Right renal cortex interstitium (tissue), 3 donors: ENCODE measurements at places on chromosomes 12 and 14. TPM values are rescaled to one million over a fixed set of nuclear protein-coding genes. Genes with fewer than 3 reads are reported as not detected.

DNA sequence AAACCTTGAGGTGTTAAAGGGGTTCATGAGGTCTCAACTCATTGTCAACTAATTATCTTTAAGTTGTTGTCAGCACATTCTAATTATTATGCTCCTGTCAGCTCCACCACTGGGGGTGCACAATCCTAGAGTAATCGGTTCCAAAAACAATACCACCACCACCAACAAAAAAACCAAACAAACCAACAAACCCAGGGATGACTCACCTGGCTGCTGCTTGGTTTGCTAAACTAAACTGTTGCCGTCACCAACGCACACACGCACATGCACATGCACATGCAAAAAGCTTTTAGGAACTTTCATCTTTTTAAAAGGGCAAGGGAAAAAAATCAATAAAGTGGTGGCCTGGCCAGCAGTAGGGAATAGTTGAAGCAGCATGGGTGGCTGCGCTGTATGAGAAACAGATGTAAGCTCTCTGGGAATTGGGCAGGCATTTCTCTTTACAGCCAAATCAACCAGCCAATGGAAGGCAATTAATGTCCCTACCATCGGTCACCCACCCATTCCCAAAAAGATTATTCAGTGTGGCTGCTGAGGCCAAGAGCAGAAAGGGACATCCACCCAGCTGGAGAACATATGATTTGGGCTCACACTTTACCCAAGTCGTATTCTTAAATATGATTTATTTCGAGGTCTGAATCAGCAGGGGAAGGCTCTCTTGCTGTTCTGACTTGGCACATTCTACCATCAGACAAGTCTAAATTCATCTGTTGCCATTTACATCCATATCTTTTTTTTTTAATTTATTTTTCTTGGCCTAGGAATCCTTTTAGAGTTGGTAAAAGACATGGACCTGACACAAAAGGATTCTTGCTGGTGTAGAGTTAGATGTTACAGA lies 20.0 kb downstream of the TMEM30B start:
- no peak for DNase-seq

GRCh38 chr12:55906056-55906455 lies 21.6 kb downstream of the PYM1 start:
- no peak for DNase-seq

DNA sequence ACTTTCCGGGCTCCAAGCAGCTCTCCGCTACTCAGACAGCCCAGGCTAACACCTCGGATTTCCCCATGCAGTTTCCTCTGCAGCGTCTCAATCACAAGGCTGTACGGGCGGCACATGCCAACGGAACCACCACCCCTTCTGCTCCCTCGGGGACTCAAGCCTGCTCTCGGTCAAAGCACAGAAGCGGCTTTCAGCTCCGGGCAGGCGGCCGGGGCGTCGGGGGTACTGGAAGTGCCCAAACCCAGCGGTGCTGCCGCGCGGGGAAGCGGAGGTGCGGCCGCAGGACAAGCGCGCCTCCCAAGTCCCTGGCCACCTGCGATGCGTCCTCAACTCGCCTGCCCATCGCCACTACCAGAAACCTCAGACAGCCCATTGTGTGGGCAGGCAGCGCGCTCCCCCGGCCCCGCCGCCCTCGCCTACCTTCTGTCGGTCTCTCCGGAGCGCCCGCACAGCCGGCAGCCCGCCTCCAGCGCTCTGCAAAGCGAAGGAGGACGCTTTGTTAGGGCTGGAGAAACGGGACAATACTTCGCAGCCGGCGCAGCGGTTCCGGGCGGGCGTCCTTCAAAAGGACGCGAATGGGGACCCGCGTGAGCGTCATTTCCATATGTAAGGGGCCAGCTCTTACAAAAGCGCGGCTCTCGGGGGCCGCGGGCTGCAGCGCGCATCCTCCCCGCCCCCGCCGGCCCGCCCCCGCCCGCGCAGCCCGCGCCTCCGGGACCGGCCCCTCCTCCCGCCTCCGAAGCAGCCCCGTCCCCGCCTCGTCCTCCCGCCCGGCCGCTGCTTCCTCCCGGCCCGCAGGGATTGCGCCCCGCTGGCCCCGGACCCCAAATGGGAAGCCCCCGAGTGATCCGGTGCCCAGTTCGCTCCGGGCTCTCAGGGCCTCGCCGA lies 674 bp downstream of the NIN start:
- no peak for DNase-seq

DNA sequence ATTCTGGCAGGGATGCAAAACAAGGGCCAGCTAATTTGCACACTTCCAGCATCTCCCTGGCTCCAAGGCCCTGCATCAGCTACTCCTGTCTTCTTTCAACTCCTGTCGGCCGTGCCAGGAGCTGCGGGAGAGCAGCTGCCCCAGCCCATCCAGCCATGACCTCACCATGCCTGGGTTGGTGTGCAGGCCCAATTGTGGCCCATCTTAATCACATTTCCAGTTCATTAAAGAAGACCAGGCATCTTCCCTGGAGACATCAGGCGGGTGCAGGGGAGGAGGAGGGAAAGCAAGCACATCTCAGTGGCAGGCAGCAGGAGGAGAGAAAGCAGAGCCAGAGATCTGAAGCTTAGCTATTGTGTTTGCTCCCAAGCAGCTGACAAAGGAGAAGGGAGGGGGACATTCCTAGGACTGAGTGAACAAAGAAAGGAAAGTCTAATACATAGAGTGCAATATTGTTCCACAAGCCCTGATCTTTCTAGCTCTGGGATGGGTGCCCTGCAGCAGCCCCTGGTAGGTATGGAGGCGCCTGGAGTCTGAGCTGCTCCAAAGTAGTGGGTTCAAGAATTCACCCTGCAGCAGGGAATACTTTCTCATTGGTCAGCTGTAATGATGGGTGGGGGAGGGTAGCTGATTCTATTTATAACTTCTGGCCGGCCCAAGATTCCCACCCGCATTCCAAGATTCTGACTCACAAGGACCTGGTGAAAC lies 40.1 kb downstream of the VWF start:
- DNase-seq = no peak

GRCh38 chr14:68970038-68970612 lies 9.0 kb downstream of the ACTN1 start:
- DNase-seq = no peak

DNA sequence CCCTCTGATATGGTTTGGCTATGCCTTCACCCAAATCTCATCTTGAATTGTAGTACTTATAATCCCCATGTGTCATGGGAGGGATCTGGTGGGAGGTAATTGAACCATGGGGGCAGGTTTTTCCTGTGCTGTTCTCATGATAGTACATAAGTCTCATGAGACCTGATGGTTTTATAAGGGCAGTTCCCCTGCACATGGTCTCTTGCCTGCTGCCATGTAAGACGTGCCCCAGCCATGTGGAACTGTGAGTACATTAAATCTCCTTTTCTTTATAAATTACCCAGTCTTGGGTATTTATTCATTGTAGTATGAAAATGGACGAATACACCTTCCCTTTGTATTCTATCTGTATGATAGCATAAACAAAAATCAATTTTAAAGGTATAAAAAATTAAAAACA lies 333.4 kb upstream of the FBXO33 start:
- no peak for DNase-seq

The LMNTD1 gene
- not detected for polyA plus RNA-seq

The SLC7A8 gene
- polyA plus RNA-seq = 83.4 TPM

The KRT85 gene
- polyA plus RNA-seq = not detected

The PLEK2 gene
- 2.4 TPM for polyA plus RNA-seq

The CLEC1A gene
- 4.0 TPM for polyA plus RNA-seq
